ENCODE measurements at places on chromosomes 13 and 19.

GRCh38 chr19:40283414-40284250, 1.5 kb downstream of the AKT2 start:
- no peak for DNase-seq

- DNase-seq: no peak
Observed at GRCh38 chr13:89270736-89271135, 1599.6 kb downstream of the SLITRK5 start.

DNA sequence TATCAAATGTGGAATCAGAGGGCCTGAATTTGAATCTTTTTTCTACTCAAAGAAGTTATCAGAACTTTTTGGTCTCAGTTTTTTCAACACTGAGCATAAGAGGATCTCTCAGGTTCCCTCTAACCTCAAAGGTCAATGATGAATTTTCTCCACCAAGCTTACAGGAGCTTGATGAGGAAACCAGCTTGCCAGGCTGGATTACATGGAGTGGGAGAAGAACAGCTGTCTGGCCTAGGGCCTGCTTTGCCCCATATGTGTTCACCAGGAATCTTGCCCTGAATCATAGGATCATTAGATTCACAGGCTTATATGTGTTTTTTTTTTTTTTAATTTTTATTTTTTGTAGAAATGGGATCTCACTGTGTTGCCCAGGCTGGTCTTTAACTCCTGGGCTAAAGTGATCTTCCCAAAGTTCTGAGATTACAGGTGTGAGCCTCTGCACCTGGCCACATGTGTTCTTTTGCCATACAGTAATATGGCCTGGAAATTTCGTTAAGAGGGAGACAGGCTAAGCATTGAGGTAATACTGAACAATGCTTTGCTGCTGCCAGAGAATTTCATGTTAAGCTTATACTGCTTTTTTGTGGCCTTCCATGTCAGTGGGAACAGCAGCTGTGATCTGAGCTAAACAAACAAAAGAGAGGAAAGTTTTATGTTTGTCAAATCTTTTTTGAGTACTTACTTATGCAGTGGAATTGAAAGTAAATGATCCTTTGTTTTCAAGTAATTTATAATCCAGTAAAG, 110.6 kb downstream of the DNAJC3 start:
- DNase-seq: no peak

GRCh38 chr19:16207490-16208025, 9.8 kb downstream of the AP1M1 start:
- no peak for DNase-seq

- DNase-seq: peak; percentile 13
Observed at GRCh38 chr19:6350688-6351087, 10.6 kb upstream of the CLPP start.

GRCh38 chr19:7811989-7812388, 18.0 kb upstream of the EVI5L start:
- no peak for DNase-seq

GRCh38 chr13:46126552-46127357, 21.9 kb upstream of the CPB2 start:
- DNase-seq: no peak
